ENCODE measurements at places on chromosomes 3 and 15.

GRCh38 chr15:83983634-83984458 lies 251.7 kb upstream of the GOLGA6L4 start:
- no peak for DNase-seq

DNA sequence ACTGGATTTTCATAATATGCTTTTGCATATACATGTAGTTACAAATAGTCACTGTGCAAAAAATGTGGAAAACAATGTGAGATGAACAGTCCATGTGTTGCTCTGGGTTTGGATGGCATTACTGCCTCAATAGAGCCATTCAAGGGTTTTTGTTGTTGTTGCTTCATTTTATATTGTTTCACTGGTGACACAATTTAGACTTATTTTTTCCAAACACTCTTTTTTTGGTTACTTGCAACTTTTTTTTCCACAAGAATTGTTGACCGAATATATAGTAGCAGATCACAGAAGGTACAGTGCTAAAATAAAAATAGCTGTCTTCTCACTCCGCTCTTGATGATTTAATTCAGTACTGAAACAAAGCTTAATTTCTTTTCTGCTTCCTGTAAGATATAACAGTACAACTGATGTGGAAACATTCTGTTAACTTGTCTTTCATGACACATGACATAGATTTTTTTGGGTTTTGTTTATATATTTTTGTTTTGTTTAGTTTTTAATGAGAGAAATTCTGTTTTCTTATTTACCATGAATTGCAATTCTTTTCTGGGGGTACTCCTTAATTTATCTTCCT lies 618.6 kb downstream of the NAALADL2 start:
- DNase-seq, result no peak

- peak; percentile 36 for DNase-seq
Observed at GRCh38 chr3:119428538-119428937, 34.9 kb downstream of the TMEM39A start.

DNA sequence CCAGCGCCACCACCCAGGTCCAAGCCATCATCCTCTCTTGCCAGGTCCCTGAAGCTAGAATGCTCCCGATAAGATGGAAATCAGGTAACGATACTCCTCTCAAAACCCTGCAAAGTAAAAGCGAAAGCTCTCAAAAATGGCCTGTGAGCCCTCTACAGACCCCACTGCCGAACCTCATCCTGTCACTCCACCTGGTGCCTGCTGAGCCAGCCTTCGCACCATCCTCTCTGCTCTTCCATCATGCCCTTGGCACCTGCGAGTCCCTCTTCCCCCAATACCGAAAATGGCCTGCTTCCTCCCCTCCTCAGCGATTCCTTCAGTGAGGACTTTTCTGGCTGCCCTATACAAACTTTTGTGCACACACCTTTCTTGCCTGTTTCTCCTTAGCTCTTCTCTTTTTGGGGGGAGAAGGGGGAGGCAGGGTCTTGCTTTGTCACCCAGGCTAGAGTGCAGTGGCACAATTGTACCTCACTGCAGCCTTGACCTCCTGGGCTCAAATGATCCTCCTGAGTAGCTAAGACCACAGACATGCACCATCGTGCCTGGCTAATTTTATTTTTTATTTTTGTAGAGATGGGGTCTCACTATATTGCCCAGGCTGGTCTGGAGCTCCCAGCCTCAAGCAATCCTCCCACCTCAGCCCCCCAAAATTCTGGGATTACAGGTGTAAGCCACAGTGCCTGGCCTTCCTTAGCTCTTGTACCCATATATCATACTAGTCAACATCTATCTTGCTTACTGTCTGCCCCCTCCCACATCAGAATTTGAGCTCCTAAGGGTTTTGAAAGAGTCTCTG lies 3.0 kb downstream of the IDH2 start:
- DNase-seq, result no peak

GRCh38 chr15:63030101-63030551 lies 12.4 kb upstream of the TPM1 start:
- DNase-seq, result no peak

DNA sequence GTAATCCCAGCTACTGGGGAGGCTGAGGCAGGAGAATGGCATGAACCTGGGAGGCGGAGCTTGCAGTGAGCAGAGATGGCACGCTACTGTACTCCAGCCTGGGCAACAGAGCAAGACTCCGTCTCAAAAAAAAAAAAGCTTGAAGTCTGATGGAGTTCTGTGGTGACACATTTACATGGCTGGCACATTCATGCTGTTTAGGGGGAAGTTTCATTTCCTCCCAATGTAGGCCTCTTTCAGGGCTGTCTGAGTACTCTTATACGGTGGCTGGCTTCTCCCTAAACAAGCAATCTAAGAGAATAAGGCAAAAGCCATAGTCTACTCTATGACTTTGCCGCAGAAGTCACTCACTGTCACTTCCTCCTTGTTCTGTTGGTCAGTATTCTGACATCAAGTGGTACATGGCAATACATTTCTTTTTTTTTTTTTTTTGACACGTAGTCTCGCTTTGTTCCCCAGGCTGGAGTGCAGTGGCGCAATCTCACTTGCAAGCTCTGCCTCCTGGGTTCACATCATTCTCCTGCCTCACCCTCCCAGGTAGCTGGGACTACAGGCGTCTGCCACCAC lies 41.2 kb downstream of the OIP5 start:
- DNase-seq, result no peak

- no peak for DNase-seq
Observed at GRCh38 chr15:73632670-73633058, 525 bp downstream of the NPTN start.

Measured in A549 (cell line).